ENCODE measurements at places on chromosomes 2 and 18.

- no peak for DNase-seq
These were observed 204.7 kb upstream of the PID1 start for GRCh38 chr2:229475778-229476177.

DNA sequence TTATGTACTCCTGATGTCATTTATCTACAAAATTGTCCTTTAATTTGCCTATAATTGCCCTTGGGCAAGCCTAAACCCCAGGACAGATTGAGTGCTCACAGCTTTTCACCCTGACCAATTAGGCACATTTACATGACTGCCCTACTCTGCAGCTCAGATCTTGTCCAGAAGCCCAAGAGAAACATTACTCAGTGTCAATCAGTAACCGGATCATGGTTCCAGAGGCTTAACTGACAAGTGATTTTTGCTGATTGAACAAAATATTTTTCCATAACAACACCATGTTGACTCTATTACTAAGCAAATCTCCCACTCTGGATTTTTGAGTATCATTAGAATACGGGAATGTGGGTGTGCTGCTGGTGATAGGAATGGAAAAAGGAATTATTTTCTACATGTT is 465.4 kb upstream of the TNP1 start:
- no peak for DNase-seq

DNA sequence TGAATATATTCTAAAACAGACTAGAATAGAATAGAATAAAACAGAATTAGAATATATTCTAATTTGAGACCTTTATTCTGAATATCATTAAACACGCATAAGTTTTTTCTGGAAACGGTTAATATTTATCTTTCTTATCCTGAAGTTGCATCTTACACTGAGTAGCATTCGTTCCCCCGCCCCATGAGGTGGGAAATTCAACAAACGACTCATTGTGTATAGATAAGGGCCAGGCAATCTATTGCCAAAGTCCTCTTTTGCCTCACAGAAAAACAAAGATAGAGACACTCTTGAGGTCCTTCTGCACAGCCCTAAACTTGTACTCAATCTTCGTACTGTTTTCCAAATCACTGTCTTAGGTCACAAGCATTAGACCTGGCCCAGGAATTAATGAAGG is 98.1 kb downstream of the COL6A3 start:
- DNase-seq = no peak

DNA sequence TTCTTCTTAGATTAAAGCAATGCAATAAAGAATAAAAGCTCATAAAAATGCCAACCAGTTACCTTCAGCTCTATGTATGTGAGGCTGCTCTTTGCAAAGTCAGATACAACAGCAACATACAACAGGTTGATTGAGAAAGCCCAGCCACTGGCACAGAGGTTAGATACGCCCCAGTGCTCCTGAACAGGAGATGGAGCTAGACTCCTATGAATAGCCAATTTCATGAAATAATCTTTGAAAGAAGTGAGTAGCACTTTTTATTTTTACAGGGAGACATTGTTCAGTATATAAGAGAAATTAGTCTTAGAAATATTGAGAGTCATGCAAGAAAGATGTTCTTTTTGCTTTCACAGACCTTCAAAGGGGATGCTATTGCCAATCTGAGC is 362.4 kb upstream of the MEX3C start:
- DNase-seq = no peak

GRCh38 chr2:163756588-163756987 is 20.8 kb upstream of the FIGN start:
- DNase-seq = no peak

DNA sequence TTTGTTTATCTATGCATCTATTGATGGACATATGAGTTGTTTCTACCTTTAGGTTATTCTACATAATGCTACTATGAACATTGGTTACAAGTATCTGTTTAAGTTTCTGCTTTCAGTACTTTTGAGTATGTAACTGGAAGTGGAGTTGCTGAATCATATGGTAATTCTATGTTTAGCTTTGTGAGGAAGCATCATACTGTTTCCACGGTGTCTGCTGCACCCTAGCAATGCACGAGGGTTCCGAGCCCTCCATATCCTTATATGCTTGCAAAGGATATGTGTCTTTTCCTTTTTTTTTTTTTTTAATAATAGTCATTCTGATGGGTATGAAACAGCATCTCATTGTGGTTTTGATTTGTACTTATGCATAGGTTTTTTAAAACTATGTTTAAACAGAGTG is 83.7 kb downstream of the FMNL2 start:
- DNase-seq = no peak

- DNase-seq = peak; percentile 79
These were observed 2.2 kb upstream of the ERMN start for GRCh38 chr2:157327621-157328500.

- no peak for DNase-seq
These were observed 344.4 kb upstream of the SLC39A10 start for GRCh38 chr2:195312662-195313061.

GRCh38 chr18:76488190-76488589 is 6.9 kb downstream of the ZNF516 start:
- DNase-seq = no peak

- DNase-seq = no peak
These were observed 9.0 kb upstream of the ARHGEF4 start for GRCh38 chr2:130827502-130828251.

DNA sequence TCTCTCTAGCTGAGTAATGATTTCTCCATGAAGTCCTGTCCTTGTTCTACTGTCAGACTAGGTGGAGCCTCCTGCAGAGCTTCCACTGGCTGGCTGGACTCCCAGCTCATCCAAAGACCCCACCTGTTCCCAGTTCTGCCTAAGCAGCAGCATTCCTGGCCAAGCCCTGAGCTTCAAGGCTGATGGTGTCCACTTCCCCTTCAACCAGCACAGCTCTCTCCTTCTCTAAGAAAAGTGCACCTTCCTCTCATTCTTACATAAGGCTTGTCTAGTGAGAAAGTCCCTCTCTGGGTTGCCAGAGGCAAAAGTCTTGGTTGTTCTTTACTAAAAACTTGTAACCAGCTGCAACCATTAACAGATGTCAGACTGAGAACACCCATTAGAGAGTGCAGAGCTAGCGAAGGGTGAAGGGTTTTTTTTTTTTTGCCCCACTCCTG is 58.9 kb downstream of the CXCR4 start:
- no peak for DNase-seq

DNA sequence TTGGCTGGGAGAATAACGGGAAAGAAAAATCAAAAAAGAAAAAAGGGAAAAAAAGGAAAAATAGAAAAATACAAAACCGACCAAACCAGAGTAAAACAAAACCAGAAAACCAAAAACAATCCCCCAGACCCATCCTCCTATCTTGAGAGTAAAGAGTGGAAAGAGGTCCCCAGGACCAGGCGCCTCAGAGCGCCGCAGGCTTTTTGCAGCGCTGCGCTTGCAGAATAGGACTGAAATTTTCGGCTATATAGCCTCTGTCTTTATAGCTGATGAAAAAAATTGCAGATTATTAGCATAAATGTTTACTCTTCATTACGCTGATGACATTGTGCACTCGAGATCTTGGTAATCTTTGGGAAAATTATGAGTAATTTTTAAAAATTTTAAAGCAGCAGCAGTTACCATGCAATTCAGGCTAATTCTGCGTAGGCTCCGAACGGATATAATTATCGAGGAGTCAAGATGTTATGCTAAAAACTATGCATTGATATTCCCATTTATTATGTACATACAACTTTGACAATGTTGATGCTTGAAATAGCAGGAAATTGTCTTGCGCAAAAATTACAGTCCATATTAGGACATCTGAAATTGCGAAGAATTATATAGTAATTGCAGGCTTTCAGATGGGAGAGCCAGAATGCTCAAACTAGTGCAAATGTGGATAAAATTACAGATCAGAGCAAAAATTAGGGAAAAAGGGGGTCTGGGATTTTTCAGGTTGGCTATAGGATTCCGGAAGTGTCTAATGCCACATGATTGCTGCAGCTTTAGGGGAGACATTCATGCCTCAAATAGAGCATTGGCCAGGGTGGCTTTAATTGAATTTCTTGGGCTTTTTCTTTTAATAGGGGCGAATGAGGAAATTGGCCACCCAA is 8.3 kb downstream of the DLX1 start:
- DNase-seq = no peak

DNA sequence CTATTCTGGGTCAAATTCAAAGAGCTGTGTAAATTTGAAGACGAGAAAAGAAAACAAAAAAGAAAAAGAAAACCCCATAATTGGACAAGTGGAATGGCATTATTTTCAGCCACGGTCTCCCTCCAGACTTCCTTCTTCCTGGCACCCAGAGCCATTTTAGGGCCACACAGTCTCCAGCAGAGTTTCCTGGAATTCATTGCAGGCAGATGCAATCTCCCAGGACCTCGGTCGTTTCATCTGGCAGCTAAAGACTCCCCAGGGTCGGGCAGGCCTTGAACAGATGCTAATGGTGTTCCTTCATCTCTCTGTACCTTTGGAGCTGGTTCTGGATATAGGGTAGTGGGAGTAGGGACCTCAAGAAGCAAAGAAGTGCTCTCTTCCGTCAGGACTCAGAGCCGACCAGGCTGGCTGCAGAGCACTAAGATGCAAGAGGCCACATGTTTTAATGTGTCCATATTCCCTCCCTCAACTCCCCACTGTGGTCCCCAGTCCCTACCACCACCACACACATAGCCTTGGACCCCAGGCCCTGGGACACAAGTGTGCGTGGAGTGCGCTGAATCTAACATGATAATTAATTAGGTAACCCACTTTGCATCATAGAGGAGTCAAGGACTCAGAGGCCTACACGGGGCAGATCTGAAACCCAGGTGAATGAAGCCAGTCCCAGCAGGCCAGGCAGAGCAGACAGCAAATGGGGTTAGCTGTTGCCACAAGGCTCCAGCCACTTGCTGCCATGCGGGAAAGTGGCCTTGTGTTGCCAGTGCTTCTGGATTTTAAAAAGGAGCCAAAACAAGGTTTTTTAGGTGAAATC is 109.3 kb upstream of the ATL2 start:
- no peak for DNase-seq

- DNase-seq = no peak
These were observed 46.7 kb downstream of the ANO7 start for GRCh38 chr2:241234962-241235740.

DNA sequence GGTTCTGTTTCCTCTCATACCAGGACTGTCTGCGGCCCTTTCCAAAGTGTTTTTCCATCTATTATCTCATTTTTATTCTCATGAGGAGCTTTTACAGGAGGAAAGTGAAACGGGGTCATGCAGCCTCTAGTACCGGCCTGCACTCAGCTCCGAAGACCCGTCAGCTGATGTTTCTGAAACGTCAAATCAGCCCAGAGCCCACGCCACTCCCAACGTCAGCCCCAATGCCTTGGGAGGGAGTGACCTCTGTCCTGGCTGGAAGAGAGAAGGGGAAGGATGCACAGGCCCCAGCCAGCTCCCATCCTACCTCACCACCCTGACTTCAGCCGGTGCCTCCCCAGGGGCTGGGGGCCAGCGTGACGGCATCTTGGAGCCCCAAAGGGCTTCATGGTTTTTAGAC is 58.5 kb downstream of the ADCY3 start:
- no peak for DNase-seq
